Stimulated activated CD8-positive, alpha-beta memory T cell treated with anti-CD3 and anti-CD28 coated beads, Interleukin-4, amount 100 ng/mL, for 4 hours (primary cell): ENCODE measurements at places on chromosomes 6 and 20.

GRCh38 chr6:11681770-11682169, 96.8 kb downstream of the ADTRP start:
- no peak for DNase-seq

DNA sequence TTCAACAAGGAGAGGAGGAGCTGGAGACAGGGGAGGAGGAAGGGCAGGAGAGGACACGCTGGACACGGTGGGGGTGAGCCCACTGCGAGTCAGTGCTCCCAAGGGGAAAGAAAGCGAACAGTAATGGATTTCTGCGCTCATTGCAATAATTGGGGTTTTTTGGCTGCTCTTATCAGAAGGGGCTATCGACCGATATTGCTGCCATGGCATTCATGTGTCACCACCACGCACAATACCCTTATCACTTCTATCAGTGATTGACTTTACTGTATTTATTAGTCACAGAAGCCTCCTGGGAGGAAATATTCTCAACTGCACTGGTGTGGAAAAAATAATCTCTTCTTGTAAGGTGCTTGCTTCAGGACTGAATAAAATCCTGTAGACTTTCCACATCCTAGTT, 55.8 kb downstream of the CEP43 start:
- DNase-seq: no peak

- DNase-seq: no peak
Measured at GRCh38 chr6:145562771-145563615, 172.3 kb downstream of the EPM2A start.

- no peak for DNase-seq
Measured at GRCh38 chr6:149855040-149855654, 9.0 kb downstream of the LRP11 start.

GRCh38 chr6:113630738-113631535, 226.2 kb upstream of the MARCKS start:
- DNase-seq: no peak

DNA sequence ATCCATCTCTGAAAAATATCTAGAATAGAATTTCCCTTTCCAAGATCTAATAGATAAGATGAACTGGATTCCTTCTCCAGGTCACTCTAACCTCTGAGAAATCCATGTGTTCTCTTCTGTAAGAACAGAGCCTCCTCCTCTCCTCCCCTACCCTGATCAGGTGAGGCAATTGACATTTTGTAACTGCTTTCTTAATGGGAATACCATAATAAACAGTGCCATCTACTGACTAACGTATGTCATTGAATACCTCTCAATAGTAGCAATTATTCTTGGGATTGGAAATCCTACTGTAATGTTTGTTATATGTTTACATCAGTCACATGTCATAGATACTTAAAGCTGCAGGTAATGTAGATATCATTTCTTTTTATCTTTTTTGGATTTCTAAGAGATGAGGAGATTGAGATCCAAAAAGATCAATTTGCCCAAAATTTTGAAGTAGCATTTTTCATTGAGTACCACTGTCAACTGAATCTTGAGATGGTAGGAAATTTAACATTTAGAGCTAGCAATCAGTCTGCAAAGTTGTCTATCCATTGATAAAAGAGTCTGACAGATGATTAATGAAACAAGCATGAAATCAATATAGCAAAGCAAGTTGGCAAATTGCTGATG, 365.8 kb upstream of the HSF2 start:
- DNase-seq: no peak

- no peak for DNase-seq
Measured at GRCh38 chr6:96014846-96015517, 792 bp upstream of the FUT9 start.

DNA sequence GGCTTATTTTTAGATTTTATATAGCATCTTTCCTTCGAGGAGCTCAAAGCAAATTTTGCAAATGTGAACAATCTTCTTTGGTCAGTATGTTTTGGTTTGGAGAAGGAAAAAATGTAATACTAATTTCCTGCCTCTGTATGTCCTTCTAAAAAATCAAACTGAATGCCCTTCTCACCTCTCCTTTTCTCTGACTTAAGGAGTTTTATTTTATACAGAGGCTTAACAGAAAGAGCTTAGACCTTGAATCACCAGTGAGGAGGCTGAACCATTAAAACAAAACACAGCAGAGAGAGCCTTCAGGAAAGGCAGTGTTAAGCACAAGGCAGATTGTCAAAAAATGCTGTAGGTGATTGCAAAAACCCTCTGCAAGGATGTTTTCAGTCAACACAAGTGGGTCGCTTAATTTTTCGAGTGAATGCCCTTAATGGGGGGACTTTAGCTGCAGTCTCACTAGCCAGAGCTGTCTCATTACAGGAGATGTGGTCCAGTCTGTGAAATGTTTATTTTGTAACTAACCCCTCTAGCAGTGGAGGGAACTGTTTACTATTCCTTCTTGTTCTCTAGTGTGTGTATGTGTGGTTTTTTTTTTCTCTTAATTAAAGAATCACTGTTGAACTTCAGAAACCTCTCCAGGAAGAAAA, 481.3 kb upstream of the CITED2 start:
- DNase-seq: no peak

DNA sequence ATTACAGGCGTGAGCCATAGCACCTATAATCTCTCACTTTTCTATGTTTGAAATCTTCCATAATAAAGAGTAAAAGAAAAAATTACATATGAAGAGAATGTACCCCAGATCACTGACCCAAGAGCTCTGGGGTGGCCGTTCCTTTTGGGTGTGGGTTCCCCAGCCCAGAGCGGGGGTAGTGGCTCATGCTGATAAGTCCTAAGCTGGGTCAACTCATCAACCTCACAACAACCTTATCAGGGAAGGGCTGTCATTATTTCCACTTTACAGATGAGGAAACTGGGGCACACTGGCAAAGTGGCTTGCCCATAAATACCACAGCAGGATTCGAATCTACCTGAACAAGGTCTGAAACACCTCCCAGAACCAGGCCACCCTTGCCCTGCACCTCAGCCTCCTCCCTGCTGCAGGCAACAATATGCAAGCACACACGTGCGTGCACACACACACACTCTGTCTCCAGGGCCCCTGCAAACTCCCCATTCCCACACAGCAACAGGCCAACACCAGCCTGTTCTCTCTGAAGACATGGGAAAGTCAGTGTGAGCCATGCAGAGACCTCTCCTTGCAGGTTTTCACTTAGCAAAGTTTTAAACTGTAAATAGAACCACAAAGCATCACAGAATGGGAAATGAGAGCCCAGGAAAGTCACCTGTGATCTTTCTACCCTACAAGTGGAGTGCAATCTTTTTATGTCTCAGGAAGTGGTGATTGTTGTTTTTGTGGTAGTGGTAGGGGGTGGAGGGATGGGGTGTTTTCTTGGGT, 27.7 kb downstream of the BFSP1 start:
- no peak for DNase-seq

GRCh38 chr6:96164802-96165201, 149.0 kb downstream of the FUT9 start:
- DNase-seq: no peak

DNA sequence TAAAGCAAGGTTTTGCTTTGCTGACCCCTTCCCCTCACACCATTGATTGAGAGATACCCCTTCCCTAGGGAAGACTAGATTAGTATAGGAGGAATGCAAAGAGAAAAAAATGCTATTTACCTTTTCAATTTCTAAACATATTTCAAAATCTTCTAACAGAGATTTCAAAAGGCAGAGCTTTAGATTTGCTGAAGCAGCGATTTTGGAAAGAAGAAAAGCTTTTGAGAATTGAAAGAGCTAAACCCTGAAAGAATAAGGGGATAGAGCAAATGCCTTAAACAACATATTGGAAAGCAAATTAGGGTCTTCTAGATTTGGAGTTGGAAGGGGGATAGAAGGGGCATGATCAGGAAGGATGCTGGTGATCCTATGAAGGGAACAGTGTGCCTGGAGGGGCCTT, 46.5 kb upstream of the KLHL31 start:
- no peak for DNase-seq

GRCh38 chr6:142542704-142543233, 241.0 kb downstream of the ADGRG6 start:
- DNase-seq: no peak

DNA sequence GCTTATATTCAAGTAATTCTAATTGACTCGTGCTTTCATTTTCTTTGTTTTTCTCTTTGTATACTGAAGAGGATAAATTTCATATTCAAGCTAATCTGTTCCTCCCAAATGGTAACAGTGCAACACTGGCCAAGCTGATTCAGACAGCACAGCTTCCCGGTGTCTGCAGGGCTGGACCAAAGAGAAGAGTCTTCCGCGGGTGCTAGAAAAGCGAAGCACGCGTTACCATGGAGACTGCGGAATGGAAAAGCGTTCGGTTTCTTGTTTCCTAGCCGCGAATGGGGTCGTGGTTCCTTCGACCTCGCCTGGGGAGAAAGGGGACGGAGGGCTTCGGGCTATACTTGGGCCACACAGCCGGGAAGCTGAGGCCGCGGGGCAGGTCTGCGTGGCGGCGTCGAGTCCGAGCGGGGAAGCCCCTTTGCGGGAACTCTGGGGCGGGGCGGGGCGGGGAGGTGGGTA, 6.2 kb upstream of the ZNF311 start:
- DNase-seq: no peak

DNA sequence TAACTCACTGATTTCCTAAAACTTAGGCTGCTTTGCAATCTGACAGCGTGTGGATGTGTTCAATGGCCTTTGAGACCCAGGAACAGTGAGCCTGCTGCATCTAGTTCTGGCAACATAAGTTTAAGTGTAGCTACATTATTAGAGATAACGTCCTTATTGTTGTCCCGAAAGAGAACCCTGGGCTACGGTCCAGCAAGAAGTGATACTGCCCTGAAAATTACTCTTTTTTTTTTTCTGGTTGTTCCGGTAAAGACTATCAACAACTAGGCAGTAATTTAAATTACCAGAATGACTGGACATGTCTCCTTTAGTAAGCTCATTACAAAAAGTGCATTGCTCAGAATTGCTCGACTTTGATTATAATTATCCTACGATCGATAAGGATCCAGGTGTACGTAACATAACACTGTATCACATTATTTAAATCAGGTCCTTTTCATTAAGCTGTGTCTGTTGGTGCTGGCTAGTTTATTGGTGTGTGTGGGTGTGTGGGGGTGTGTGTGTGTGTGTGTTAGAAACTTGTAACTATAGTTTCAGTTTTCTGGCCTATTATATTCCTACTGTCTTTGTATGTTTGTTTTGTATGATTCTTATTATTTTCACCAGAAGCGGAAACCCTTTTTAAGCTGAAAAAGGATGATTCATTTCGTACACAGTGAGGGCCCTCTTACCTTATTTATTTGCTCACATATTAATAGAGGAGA, 3.0 kb downstream of the TSHZ2 start:
- DNase-seq: no peak

GRCh38 chr6:67094431-67094946, 1387.5 kb upstream of the EYS start:
- no peak for DNase-seq

- no peak for DNase-seq
Measured at GRCh38 chr6:8080362-8081151, 16.4 kb upstream of the BLOC1S5 start.

DNA sequence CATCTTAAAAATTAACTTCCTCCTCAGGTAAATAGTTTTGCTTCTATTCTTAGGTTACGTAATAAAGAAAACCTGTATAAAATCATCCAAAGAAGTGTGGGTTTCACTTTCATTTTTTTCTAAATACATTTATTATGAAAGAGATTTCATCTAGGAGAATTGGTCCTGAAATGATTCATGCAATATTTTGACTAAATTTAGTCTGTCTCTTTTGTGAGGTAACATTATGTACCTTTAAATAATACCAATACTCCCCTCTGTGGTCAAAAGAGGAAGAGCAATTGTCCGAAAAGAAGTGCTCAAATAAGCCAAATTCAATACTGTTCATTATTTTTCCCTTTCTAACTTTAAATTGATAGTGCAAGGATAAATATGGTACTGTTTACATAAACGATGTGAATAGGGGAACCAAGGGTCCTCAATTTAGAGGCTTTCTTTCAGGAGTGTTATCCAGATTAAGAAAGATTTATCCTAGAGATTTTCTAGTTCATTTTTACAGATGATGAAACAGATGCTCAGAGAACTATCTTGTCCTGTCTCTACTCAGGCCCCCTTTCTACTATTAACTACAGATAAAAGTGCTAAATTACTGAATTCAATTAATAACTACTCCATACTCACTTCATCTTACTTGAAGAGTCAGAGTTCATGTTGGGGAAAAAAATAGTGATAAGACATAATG, 26.2 kb downstream of the CYP39A1 start:
- DNase-seq: no peak

- DNase-seq: no peak
Measured at GRCh38 chr6:35539223-35539622, 26.5 kb upstream of the TULP1 start.

DNA sequence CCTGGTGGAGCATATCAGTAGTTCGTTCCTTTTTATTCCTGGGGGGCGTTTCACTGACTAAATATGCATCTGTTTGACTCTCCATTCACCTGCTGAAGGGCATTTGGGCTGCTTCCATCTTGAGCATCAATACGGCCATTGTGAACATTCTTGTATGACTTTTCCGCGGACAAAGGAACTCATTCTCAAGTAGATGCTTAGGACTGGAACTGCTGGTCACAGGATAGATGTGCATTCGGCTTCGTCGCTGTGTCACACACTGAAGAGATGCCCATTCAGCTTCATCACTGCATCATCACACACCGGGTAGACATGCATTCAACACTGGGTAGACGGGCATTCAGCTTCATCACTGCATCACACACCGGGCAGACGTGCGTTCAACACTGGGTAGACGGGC, 95.3 kb downstream of the TAF4 start:
- no peak for DNase-seq

DNA sequence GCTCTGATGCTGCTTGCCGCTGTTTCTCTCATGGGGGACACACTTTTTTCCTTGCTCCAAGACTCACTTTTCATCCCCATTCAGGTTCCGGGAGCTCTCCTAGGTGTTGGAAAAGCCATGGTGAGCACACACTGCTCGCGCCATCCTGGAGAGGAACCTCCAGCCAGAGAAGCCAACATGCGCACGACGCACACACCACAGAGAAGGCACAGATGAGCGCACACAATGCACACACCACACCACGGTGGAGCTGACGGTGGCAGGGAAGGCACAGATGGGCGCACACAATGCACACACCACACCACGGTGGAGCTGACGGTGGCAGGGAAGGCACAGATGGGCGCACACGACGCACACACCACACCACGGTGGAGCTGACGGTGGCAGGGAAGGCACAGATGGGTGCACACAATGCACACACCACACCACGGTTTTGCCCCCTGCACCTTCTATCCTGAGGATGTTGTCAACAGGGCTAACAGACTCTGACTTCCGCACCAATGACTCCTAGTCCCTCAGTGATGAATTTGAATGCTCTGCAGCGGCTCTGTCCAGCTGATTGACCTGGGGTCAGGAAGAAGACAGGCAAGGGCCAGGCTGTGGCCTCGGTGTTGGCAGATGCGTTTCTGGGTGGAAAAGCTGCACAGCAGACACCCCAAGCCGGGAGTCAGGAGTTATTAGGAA, 154.7 kb downstream of the ERMARD start:
- DNase-seq: no peak

GRCh38 chr6:114735025-114735735, 392.4 kb upstream of the HS3ST5 start:
- no peak for DNase-seq

GRCh38 chr20:49283176-49283702, 5.4 kb upstream of the ZNFX1 start:
- no peak for DNase-seq
